ENCODE measurements at places on chromosomes 16 and 17. TPM values are rescaled to one million over a fixed set of nuclear protein-coding genes. Genes with fewer than 3 reads are reported as not detected.

Gene GAS2L2
- 0.13 TPM for total RNA-seq

Gene PABPN1L
- total RNA-seq = not detected

Gene CLEC10A
- 14.7 TPM for total RNA-seq

Gene KRT33A
- total RNA-seq = not detected

Gene KRT32
- total RNA-seq = 0.67 TPM

Gene CREBBP
- 120 TPM for total RNA-seq

Gene EPX
- not detected for total RNA-seq

Gene ATP6V0D1
- total RNA-seq = 46.4 TPM

Gene ZFP3
- 6.6 TPM for total RNA-seq

Gene JPT2
- total RNA-seq = 26.0 TPM
